H54 (cell line): ENCODE measurements at places on chromosomes 5 and 9.

DNA sequence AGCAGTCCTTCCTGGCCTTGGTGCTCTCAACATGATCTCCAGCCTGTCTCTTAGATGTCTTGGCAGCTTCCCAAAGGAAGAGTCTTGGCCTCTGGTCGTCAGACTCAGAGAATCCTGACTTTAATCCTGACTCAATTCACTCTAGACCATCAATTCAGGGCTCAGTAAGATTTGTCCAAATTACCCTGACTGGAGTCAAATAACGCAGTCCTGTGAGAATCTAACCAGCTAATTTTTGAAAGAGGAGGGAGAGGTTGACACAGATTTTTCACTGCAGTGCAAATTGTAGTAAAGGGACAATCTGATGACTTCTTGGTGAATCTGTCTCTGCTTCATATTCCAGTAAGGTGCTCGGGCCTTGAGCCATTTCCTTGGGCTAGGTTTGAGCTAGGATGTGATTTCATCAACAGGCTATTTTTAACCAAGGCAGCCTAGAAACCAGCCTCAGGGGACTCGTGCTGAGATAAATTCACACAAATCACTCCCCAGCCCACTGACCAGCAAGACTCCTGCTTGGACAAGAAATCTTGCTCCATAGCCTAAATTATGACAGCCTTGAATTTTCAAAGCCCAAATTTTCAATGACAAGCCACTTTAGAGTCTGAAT, 257.4 kb downstream of the ENC1 start:
- no peak for DNase-seq

- no peak for DNase-seq
Observed at GRCh38 chr5:66875315-66875714, 279.1 kb downstream of the MAST4 start.

GRCh38 chr5:71884926-71885325, 165.9 kb downstream of the CARTPT start:
- DNase-seq, result no peak

GRCh38 chr5:90170261-90170660, 239.3 kb downstream of the CETN3 start:
- no peak for DNase-seq
